ENCODE measurements at places on chromosomes 13 and 19.

DNA sequence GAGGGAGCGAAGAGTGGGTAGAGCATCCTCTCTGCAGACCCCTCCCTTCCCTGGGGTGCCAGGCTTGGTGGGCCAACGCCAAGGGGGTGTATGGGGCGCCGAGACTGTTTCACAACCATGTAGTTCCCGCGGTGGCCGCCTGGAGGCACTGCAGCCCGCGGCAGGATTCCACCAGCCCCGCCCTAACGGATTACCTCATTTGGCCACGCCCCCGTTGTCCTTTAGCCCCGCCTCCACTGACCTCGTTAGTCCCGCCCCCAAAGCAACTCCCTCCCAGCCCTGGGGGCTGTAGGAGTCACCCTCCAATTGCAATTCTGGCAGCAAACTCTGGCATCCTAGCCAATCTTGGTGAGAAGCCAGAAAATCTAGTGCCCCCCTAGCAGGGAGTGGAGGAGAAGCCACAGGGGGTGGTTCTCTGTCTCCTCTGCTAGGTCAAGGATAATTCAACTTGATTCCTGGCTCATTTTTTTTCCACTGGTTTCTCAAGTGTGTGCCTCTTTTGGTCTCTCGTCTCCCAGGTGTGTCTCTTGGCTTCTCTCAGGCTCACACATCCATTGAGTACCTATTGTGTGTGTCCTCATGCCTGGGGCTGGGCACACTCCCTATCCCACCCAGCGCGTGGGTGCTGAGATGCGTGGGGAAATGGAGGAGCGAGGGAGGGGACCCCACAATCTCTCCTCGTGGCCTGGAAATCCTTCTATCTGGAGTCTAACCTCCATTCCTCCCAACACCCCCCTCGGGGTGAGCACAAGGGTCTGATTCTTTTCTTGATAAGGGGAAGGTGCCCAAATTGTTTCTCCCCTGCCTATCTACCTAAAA lies 2.0 kb downstream of the OLFM2 start:
- H3K4me3 ChIP-seq = no peak overlapping the region
- 0 out of 2 replicates have a peak, but pooled peaks cover 2% of the 10 kb centered on the region for H3K4me1 ChIP-seq
- H3K27me3 ChIP-seq = no peaks in the 10 kb centered on the region

- H3K4me1 ChIP-seq = no peaks in the 10 kb centered on the region
- no peak overlapping the region for H3K27ac ChIP-seq
- DNase-seq = no peak
- H3K27me3 ChIP-seq = no peaks in the 10 kb centered on the region
- no peak overlapping the region for H3K4me3 ChIP-seq
- no peaks in the 10 kb centered on the region for H3K36me3 ChIP-seq
Measured at GRCh38 chr13:76812206-76812897, 73.9 kb downstream of the KCTD12 start.

GRCh38 chr19:55504252-55504603 lies 16.0 kb downstream of the SSC5D start:
- H3K27ac ChIP-seq = no peak overlapping the region
- peaks cover 5% of the 10 kb centered on the region for H3K27me3 ChIP-seq
- no peaks in the 10 kb centered on the region for H3K4me1 ChIP-seq
- DNase-seq = no peak
- H3K36me3 ChIP-seq = no peaks in the 10 kb centered on the region

- peaks cover 5% of the 10 kb centered on the region for H3K27me3 ChIP-seq
- no peak overlapping the region for H3K27ac ChIP-seq
- no peak overlapping the region for H3K4me3 ChIP-seq
- no peaks in the 10 kb centered on the region for H3K36me3 ChIP-seq
- no peaks in the 10 kb centered on the region for H3K4me1 ChIP-seq
Measured at GRCh38 chr19:38317104-38317612, 1.4 kb upstream of the YIF1B start.

DNA sequence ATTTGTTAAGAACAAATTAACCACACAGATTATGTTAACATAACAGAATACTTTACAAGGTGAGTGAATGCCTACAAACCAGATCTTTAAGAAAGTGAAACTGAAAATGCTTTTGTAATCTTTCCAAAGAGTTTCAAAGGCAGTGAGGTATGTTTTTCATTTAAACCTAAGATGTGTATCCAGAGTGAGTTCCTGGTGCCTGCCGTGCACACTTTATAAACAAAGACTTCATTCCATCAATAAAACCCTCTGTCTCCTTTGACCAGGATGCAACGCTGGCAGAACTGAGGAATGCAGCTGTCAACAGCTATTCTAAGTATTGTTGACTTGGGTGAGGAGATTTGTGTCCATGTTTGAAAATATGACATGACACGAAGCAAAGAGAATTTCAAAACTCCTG lies 344.6 kb downstream of the DNAJC15 start:
- no peak overlapping the region for H3K4me3 ChIP-seq
- H3K27ac ChIP-seq = no peak overlapping the region
- H3K36me3 ChIP-seq = no peaks in the 10 kb centered on the region
- no peaks in the 10 kb centered on the region for H3K4me1 ChIP-seq

GRCh38 chr19:18978616-18979015 lies 37.6 kb upstream of the HOMER3 start:
- no peak for DNase-seq
- no peaks in the 10 kb centered on the region for H3K4me1 ChIP-seq
- no peak overlapping the region for H3K4me3 ChIP-seq
- H3K27me3 ChIP-seq = no peaks in the 10 kb centered on the region

DNA sequence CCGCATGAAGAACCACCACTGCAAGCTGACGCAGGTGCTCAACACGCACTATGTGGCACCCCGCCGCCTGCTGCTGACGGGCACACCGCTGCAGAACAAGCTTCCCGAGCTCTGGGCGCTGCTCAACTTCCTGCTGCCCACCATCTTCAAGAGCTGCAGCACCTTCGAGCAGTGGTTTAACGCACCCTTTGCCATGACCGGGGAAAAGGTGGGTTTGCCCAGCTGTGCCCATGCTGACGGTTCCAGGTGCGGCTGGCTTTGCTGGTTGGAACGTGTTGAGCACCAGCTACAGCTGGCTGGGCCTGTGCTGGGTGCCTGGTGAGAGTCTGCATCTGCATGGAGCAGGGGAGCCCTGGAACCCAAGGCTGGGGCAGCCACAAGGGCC lies 60.9 kb downstream of the SMARCA4 start:
- H3K4me3 ChIP-seq = no peak overlapping the region
- no peaks in the 10 kb centered on the region for H3K4me1 ChIP-seq
- DNase-seq = no peak
- no peak overlapping the region for H3K27ac ChIP-seq
- no peaks in the 10 kb centered on the region for H3K27me3 ChIP-seq

DNA sequence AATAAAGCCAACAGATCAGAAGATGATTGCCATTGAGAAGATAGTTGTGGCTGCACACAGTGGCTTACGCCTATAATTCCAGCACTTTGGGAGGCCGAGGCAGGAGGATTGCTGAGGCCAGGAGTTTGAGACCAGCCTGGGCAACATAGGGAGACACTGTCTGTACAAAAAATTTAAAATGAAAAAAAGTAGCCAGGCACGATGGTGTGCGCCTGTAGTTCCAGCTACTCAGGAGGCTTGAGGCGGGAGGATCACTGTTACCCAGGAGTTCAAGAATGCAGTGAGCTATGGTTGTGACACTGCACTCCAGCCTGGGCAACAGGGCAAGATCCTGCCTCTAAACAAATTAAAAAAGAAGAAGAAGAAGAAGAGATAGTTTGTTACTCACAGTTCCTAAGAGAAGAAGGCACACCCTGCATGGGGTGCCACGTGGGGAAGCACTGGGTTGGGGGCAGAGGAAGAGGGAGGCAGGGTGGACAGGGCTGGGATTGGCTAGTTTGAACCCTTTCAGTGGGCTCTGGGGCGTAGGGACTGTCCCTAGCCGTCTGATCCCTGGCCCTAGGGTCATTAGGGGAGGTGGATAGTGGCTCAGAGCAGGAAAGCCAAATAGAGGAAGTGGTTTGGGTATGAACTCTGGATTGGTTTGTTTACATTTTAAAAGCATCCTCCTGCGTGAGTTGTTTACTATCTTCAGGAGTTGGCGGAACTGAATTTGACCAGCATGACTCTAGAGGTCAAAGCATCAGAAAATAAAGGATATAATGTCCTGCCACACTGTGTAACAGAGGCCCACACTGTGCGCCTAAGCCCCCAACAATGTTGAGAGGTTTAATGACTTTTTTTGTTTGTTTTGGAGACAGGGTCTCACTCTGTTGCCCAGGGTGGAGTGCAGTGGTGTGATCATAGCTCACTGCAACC lies 60.5 kb upstream of the MEDAG start:
- H3K27ac ChIP-seq = no peak overlapping the region
- DNase-seq = no peak
- H3K4me3 ChIP-seq = no peak overlapping the region
- no peaks in the 10 kb centered on the region for H3K36me3 ChIP-seq
- H3K27me3 ChIP-seq = no peaks in the 10 kb centered on the region

DNA sequence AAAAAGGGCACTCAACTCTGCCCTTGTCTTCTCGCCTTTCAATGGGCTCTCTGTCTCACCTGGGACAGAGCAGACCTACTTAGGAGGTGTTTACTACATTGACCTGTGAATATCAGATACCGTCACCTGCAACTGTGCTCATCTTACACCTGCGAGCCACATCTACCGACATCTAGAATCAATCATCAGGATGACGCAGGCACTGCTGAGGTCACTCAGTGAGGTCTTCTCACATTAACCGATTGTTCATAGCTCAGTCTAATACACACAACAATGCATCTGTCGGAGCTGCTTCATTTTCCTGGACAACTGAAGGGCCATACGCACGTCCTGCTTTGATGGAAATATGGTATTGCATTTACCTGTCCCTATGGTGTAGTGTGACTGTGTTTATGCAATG lies 211.9 kb downstream of the FGF9 start:
- no peak for DNase-seq
- no peaks in the 10 kb centered on the region for H3K36me3 ChIP-seq
- H3K4me3 ChIP-seq = no peak overlapping the region
- H3K27me3 ChIP-seq = no peaks in the 10 kb centered on the region

DNA sequence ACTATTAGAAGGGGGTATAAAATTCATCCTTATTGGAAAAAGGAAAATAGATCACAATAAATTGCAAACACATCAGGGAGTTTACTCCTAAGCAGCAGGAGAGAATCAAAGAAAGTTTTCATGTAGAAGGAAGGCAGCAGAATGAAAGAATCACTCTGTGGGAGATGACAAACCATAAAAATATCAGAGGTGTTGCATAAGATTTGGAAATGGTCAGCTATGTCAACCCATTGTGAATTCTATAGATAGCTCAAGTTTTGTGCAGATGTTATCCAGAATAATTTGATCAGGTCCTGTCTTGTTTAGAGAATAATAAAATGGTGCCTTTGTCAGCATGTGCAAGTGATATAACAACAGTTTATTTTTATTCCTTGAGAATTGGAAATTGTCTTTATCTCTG lies 622.4 kb downstream of the DCT start:
- H3K4me1 ChIP-seq = peaks cover 2% of the 10 kb centered on the region
- DNase-seq = no peak
- H3K27ac ChIP-seq = no peak overlapping the region
- H3K36me3 ChIP-seq = no peaks in the 10 kb centered on the region
- H3K4me3 ChIP-seq = no peak overlapping the region

DNA sequence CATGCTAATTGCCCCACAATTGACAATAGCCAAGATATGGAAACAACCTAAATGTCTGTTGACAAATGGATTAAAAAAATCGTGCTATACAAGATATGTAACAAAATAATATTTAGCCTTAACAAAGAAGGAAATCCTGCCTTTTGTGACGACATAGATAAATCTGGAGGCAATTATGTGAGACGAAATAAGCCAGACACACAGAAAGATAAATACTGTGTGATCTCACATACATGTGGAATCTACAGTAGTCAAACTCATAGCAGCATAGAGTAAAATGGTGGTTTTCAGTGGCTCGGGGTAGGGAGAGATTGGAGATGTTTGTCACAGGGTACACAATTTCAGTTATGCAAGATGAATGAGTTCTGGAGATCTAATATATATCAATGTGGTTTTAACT lies 895.8 kb downstream of the SLITRK6 start:
- no peaks in the 10 kb centered on the region for H3K36me3 ChIP-seq
- no peak overlapping the region for H3K27ac ChIP-seq
- no peaks in the 10 kb centered on the region for H3K27me3 ChIP-seq
- H3K4me3 ChIP-seq = no peak overlapping the region
- no peaks in the 10 kb centered on the region for H3K4me1 ChIP-seq

DNA sequence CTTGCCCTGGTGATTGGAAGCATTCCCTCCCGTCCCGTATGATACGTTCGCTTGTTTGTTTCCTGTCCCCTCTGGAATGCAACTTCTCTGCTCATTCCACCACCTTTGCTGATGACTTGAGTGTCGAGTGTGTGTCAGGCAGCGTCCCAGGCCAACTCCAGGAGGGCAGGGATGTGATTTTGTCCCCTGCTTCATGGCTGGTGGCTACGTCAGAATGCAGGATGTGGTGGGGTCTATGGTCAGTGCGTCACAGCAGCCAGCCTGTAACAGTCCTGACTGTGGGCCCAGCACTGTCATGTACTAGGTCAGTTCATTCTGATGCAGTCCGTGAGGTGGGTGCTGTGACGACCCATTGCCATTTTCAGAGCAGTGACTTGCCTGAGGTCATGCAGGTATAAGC lies 16.2 kb downstream of the BRSK1 start:
- no peaks in the 10 kb centered on the region for H3K27me3 ChIP-seq
- H3K4me3 ChIP-seq = no peak overlapping the region
- peaks cover 12% of the 10 kb centered on the region for H3K36me3 ChIP-seq
- no peaks in the 10 kb centered on the region for H3K4me1 ChIP-seq
- H3K27ac ChIP-seq = no peak overlapping the region

DNA sequence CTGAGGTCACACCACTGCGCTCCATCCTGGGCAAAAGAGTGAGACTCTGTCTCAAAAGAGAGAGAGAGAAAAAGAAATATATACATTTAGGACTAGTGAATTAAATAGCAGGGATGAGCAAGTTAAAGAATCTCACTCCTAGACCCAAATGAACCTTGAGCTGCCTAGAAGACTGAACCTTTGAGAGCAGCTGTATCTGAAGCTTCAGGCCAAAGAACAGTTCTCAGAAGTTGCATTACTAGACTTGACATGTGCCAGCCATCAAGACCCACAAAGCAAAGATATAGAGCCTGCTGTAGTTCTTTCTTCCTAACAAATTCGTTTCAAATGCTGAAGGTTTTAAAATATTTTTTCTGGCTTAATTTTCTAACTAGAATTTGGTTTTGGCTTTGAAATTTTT lies 16.6 kb downstream of the DNAJC15 start:
- no peaks in the 10 kb centered on the region for H3K36me3 ChIP-seq
- DNase-seq = no peak
- H3K4me1 ChIP-seq = peaks cover 1% of the 10 kb centered on the region
- H3K4me3 ChIP-seq = no peak overlapping the region
- no peak overlapping the region for H3K27ac ChIP-seq

GRCh38 chr19:22976248-22976647 lies 26.7 kb downstream of the ZNF728 start:
- DNase-seq = no peak
- H3K4me3 ChIP-seq = no peak overlapping the region
- no peaks in the 10 kb centered on the region for H3K4me1 ChIP-seq
- H3K36me3 ChIP-seq = no peaks in the 10 kb centered on the region
- no peak overlapping the region for H3K27ac ChIP-seq

- no peaks in the 10 kb centered on the region for H3K4me1 ChIP-seq
- no peaks in the 10 kb centered on the region for H3K36me3 ChIP-seq
- H3K27me3 ChIP-seq = no peaks in the 10 kb centered on the region
- H3K27ac ChIP-seq = no peak overlapping the region
- H3K4me3 ChIP-seq = no peak overlapping the region
- DNase-seq = no peak
Measured at GRCh38 chr13:32136061-32136460, 104.5 kb downstream of the FRY start.
